ENCODE measurements at places on chromosomes 4 and X.

GRCh38 chr4:156971165-156971675, 379 bp downstream of the PDGFC start:
- DNase-seq, result no peak

- no peak for DNase-seq
Observed at GRCh38 chr4:152187693-152188092, 348.2 kb downstream of the FBXW7 start.

- DNase-seq, result no peak
Observed at GRCh38 chr4:113419631-113420030, 341.9 kb downstream of the CAMK2D start.

GRCh38 chrX:69139516-69139915, 25.7 kb downstream of the PJA1 start:
- no peak for DNase-seq

GRCh38 chr4:183096276-183096965, 2.6 kb upstream of the WWC2 start:
- no peak for DNase-seq

DNA sequence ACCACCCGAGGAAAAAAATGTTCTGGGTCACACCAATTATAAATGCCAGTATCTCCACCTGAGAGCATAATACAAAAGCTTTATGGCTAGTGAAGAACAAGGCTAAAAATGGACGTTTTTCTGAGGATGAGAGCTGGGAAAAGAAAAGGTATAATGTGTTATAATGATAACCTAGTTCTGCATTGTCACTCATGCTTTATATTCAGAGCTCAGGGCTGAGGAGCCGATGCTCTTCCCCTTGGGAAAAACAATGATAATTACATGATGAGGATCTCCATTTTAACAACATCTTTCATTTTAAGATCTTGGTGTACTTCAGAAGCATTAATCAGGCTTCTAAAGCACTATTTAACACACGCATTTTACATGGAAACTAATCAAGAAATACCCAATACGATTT, 333.7 kb downstream of the UNC5C start:
- no peak for DNase-seq

DNA sequence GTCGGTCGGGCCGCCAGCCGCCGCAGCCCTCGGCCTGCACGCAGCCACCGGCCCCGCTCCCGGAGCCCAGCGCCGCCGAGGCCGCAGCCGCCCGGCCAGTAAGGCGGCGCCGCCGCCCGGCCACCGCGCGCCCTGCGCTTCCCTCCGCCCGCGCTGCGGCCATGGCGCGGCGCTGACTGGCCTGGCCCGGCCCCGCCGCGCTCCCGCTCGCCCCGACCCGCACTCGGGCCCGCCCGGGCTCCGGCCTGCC, 213 bp downstream of the NFKB1 start:
- DNase-seq, result no peak

GRCh38 chr4:15982842-15983524, 20.0 kb upstream of the FGFBP2 start:
- DNase-seq, result no peak

DNA sequence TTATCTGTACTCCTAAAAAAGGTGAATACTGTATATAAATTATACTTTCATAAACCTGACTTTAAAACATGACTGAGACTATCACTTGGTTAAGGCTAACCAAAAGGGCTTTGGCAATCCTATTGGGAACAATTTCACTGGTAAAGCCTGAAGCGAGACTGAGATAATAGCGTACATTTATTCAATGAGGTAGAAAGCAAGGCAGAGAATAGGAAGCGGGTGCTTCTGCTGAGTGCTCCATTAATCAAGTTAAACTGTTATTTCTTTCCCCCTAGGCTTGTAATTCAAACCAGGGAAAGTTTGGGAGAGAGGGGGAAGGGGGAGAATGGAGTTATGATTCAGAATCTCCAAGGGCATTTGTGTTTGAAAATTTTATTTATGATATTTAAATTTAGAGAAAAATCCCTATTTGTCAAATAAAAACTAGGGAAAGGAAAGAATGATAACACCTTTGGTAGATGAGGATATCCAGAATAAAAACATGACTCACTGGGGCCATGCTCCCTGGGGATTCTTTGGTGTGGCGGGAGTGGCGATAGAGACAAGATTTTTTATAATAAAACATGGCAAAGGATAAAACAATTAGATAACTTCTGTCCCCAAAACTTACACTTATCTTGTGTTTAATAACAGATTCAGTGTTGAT, 34.6 kb upstream of the SORBS2 start:
- DNase-seq, result no peak

GRCh38 chr4:72567036-72567435, 2.0 kb downstream of the ADAMTS3 start:
- no peak for DNase-seq

DNA sequence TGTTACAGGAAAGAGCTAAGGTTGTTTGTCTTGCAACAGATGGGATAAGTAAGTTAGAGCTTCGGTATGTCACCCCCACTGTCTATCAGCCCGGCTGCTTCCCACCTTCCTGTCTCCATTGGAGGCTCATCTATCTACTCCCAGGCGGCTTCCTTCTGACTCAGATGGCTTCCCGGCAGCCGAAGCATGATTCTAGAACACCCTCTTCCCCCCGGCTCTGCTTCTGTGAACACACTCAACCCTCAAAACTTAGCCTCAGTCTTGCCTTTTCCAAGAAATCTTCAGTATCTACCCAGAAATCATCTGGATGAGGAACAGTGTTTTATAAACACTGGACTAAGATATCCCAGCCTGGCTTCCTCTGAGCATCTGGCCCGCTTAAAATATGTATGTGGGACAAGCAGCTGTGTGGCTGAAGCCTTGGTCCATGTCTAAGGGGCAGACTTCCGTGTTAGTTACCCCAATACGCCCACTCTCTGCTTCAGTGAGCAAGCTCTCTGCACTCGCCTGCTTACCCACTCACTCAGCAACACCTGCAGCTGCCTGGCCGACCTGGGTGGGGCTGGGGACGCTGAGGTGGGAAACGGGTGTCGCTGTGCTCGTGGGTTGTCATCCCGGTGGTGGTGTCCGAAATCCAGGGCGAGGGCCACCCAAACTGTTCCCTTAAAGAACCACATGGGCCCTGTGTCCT, 12.0 kb upstream of the SLC2A9 start:
- no peak for DNase-seq

DNA sequence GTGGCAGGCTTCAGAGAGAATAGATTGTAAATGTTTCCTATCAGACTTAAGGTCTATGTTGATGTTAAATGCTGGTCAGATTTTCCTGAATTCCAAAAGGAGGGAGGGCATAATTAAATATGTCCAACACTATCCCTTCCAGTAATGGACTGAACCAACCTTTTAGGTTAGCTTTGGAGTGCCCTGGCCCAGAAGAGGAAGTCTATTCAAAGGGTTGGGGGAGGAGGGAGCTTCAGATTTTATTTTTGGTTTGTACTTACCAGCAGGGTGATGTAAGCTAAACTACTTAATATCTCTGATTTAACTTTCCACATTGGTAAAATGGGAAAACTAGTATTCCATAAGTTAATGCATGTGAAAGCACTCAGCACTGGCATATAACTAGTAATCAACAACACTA, 91.1 kb downstream of the RBM46 start:
- no peak for DNase-seq

- no peak for DNase-seq
Observed at GRCh38 chrX:38919202-38919601, 117.9 kb downstream of the MID1IP1 start.

GRCh38 chr4:3851211-3851610, 85.0 kb downstream of the ADRA2C start:
- DNase-seq, result no peak

- DNase-seq, result no peak
Observed at GRCh38 chrX:45711231-45711630, 510.6 kb upstream of the DIPK2B start.

- no peak for DNase-seq
Observed at GRCh38 chrX:110248578-110248977, 69.3 kb downstream of the AMMECR1 start.

GRCh38 chrX:129908636-129909035, 2.7 kb downstream of the UTP14A start:
- no peak for DNase-seq

GRCh38 chr4:98689507-98690174, 31.2 kb upstream of the TSPAN5 start:
- DNase-seq, result no peak

DNA sequence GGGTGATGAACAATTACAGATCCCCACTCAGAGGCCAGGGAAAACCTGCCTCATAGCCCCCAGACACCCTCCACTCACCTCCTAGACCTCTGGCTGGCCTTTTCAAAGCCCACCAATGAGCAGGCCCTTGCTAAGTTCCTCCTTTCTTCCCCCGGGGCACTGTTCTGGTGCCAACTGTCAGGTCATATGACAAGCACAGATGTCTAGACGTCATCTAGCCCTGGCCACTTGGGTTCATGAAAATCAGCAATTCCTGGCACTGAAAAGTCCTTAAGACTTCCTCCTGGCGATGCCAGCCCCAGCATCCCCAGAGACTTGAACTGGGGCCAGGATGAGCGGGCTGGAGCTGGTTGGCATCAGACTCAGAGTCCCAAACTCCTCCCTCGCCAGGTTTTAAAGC, 115.6 kb upstream of the NALF2 start:
- DNase-seq, result no peak

DNA sequence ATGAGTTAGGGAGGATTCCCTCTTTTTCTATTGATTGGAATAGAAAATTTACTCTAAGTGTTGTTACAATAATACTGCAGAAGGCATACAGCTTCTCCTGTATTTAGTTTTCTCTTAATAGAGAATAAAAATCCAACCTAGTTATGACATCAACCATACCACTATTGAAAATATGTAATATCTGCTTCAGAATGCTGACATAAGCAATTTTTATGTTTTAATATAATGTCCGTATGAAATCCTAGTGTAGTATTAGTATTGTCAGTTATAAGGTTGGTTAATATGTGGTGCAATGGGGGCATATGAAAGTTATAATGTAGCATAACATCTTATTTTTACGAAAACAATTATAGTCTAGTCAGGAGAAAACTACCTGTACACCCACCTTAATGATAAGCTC, 68.2 kb downstream of the HEPH start:
- no peak for DNase-seq
